Activated T-helper 1 cell treated with anti-CD3 and anti-CD28 coated beads, Interleukin-12 subunit alpha, Interleukin-12 subunit beta, Interleukin-2, Interleukin-4 antibody, amounts not matched to agents 30 ng/mL and 10 ng/mL and 1 ng/mL, durations not matched to agents 14 hours and 24 hours and 36 hours (primary cell): ENCODE measurements at places on chromosomes 1 and 21.

DNA sequence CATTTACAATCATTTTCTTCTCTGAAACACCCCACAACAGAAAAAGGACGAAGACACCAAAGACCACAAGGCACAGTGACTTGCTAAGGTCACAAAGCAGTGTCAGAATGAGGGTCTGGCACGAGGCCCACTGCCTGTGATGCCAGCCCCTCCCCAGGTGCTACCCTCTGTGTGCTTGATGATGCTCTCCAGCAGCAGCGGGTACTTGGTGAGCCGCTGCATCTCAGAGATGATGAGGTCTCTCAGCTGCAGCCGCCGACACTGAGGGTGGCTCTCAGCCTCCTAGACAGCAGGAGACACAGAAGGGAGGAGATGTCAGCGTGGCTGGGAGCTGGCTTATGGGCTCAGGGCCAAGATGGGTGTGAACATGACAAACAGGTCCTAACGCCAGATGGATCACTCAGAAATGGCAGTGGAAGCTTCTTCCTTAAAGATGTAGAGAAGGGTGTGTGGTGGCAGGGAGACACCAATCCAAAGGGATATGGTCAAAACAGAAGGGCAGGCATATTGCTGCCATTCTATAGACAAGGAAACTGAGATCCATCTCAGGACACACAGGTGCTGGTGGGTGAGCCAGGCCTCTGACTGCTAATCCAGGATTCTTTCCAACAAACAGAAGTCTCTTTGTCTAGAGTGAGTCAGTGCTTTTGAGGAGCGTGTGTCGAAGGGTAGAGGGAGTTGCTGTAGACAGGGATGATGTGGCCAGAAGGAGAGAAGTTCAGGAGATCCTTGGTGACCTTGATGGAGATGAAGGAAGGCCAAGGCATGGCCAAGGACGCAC lies 25.6 kb downstream of the LRRC71 start:
- DNase-seq, result no peak

- no peak for DNase-seq
These were observed 19.9 kb upstream of the SRSF4 start for GRCh38 chr1:29201595-29202051.

DNA sequence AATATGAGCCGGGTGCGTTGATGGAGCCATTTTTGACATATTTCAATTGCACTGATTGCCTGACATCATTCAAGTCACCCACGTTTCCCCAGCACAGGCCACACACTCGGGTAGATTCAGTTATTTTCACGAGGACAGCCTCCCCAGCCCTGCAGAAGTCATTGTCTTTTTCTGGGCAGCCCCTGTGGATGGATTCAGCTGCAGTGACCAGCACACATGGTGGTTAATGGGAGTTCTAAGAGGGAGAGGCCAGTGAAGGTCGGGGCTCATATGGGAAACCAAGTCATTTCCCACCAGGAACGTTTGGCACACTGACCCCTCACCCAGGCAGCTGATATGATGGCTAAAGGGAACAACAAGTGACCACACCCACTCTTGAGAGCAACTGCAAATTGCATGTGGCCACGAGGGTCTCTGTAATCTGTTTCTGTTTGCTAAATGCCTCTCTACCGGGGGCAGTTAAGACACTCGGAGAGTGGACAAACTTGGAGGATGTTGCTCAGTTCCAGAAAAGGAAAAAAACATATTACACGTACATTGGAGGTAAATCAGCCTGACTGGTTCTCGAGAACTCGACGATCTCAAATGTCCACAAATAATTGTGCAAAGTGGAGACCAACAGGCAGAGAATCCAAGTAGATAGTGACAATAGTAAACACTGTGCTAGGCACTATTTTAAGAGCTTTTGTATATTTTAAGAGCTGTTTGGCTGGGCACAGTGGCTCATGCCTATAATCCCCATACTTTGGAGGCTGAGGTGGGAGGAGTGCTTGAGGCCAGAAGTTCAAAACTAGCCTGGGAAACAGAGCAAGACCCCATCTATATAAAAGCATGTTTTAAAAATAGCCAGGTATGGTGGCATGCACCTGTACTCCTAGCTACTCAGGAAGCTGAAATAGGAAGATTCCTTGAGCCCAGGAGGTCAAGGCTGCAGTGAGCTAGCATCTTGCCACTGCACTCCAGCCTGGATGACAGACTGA lies 167.2 kb upstream of the IRF2BP2 start:
- no peak for DNase-seq

GRCh38 chr1:95384567-95384966 lies 150.6 kb downstream of the RWDD3 start:
- DNase-seq, result no peak

DNA sequence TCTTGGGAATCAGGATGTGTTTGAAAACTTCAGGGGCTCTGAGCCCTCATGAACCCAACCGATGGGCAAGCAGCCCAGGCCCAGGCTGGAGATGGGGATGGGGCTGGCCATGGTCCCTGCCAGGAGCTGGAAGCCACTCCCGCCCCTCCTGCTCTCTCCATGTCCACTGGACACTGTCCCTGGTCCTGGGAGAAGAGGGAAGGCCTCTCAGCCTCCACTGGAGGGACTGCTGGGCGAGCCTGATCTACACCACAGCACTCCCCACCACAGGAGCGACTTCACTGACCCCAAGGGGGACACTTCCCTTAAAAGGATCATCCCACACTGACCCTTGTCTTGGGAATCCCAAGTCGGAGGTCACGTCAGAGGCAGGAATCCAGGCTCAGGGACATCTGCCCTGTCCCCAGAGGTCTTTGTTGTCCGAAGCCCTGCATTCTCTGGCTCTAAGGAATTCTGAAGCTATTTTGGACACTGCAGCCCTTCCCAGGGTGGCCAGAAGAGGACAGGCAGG lies 16.9 kb upstream of the COL18A1 start:
- no peak for DNase-seq

DNA sequence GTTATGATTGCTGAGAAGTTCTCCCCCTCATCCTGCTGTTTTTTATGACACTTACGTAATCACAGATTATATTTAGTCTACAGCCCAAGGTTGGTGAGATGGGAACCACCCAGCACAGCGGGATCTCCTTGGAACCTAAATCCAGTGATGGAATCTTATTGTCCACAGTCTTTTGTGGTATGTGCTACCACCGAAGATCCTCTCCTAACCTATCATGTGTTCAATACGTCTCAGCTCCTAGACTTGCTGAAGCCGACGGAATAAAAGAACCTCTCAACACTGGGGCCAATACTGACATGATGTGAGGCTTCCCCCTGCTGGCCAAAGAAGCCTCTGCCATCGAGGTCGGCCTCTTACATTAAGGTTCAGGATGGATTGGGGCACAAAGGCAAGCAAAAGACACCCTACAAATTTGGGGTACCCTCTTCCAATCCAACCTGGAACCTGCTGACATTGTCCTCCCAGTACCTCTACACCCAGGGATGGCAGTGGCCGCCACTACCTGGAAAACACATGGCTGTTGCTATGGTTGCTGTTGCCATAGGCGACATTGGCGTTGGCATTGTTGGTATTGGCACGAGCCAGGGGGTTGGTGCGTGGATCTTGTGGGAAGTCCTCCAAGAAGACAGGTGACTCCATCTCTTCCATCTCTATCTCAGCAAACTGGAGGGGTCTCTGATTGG lies 19.4 kb upstream of the KIF21B start:
- peak; percentile 53 for DNase-seq

GRCh38 chr1:2236695-2237677 lies 8.9 kb downstream of the SKI start:
- no peak for DNase-seq

DNA sequence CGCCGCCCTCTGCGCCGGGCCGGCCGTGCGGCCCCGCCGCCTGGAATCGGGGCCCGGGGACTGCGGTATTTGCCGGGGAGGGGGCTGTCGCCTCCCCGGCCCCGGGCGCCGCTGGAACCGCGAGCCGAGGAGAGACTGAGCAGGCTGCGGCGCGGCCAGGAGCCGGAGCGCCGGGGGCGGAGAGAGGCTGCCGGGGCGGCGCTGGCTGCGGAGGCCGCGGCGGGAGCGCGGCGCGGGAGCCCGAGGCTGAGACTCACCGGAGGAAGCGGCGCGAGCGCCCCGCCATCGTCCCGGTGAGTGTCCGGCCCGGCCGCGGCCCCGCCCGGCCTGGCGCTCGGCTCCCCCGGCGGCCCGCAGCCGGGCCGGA lies 746 bp downstream of the DYRK1A start:
- peak; percentile 16 for DNase-seq

- no peak for DNase-seq
These were observed 497 bp upstream of the C1orf115 start for GRCh38 chr1:220689666-220690065.

GRCh38 chr1:151010346-151010726 lies 2.1 kb downstream of the PRUNE1 start:
- no peak for DNase-seq

GRCh38 chr1:68010090-68010489 lies 40.3 kb downstream of the DIRAS3 start:
- DNase-seq, result no peak

DNA sequence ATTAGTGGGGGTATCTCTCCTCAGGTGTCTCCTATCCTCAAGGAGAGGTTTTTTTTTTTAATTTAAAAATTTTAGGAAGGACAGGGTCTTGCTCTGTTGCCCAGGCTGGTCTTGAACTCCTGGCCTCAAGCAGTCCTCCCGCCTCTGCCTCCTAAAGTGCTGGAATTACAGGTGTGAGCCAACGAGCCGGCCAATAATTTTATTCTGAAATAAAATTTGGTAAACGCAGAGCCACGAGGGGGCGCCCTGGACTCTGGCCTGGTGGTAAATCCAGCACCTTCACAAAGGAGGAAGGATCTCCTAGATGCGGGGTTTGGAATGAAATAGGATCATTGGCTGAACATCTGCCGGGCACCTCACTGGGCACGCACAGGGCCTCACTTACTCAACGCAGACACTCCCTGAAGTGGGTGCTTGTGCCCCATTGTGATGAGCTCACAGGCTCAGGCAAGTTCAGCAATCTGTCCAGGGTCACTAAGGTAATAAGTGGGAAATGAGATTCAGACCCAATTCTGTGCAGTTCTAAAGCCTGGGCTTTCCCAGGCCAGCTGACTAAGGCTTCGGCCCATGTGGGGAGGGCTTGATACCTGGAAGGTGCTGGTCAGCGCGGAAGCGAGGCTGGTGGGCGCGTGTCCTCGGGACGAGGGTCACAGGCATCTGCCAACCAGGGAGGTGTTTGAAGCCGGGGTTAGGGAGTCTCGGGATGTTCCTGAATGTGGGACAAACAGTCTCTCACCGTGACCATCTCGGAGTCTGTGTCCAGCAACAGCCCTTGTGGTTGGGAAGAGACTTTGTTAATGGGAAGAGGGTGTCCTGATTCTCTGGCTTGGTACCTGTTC lies 32.7 kb upstream of the ETV3 start:
- DNase-seq, result peak; percentile 17

DNA sequence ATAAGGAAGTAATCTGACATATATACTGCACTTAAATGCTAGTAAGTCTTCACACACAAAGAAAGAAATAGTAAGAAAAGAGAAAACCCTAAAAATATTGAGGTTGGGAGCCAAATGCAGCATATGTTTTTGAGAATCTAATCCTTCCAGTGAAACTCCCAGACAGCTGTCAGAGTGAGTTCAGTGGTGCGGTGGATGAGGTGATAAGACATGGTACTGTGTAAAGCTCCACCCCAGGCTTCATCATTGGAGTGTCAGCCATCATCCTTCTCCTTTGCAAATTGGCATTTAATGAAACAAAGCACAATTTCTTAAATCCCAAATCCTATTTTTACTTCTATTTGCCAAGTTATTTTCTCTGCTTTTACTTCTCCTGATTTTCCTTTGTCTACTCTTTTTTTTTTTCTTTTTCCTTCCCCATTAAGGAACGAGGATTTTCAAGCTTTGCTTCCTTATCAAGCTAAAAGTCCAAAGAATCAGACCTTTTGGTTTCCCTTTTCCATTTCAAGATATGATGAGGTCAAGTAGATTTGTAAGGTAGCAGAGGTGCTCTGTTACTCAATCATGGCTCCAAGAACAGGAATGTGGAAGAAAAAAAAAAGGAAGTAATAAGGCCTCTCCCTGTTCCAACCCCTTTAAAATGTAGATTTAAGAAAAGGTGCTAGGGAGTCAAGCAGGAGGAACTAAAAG lies 343.3 kb downstream of the SETD4 start:
- DNase-seq, result no peak

GRCh38 chr1:40592107-40592803 lies 60.8 kb downstream of the ZNF684 start:
- no peak for DNase-seq

- DNase-seq, result no peak
These were observed 152.3 kb downstream of the PCNX2 start for GRCh38 chr1:233143241-233143640.

GRCh38 chr1:18861082-18861481 lies 1.6 kb upstream of the TAS1R2 start:
- no peak for DNase-seq

- no peak for DNase-seq
These were observed 183.9 kb downstream of the TOMM20 start for GRCh38 chr1:234944439-234945344.

GRCh38 chr1:53618500-53619366 lies 120.2 kb downstream of the GLIS1 start:
- no peak for DNase-seq

DNA sequence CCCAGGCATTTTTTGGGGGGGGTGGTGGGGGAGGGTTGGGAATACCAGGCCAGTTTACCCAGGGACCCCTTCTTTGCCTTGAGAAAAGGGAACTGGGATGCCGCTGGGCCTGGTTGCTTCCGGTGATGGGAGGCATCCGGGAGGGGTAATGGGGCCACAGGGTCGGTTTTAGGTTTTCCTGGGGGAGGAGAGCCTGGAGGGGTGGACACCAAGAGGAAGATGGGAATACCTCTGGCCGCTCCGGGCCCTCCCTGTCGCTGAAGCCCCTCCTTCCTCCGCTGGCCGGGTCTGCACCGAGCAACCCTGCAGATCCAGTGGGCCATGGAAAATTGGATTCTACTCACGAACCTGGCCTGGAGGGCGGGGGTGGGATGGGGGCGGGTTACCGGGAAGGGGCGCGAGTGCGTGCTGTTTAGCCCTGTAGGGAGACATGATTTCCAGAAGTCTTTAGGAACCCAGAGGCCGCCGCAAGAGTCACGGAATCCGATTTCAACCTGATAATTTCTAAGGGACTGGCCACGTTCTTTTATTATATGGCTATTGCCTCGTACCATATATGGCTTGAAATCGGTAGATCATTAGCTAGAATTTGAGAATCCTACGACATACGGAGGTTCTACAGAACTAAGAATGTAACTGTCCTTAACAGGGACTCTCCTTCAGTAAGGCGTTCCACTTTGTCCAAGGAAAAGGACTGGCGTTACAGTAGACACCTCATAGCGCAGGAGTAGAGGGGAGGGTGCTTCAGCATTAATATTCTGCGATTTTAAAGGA lies 749 bp downstream of the AKIRIN1 start:
- DNase-seq, result no peak

DNA sequence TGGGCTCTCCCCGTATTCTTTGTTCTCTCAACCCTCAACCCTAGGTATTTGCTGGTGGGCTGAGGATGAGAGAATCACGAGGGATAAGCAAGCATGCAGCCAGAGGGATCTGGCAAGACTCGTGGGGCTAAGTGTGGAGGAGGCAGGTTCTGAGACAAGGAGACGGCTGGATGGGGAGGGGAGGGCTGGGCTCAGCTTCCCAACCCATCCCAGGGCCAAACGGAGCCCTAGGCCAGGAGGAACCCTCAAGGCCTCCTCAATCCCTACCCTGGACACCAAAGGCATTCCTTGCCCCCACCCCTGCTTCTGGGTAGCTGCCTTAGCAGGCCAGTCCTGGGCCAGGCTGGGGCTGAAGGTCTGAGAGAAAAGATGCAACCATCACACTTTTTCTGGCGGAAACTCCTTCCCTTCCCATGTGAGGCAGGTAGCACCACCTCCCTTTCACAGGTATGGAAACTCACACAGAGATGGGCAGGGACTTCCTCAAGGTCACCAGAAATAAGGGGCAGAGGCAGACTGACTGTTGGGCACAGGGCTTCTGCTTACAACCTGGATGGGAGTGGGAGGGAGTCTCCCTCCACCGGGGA lies 6.2 kb downstream of the MEF2D start:
- no peak for DNase-seq

GRCh38 chr21:17435565-17436543 lies 77.0 kb upstream of the CXADR start:
- DNase-seq, result no peak
